ENCODE measurements at places on chromosomes 7 and 10.
A peak's percentile ranks its signal among the peaks of the same experiment; 100 is the strongest.

GRCh38 chr7:43825391-43825808, 43.9 kb downstream of the MRPS24 start:
- no peak for DNase-seq

DNA sequence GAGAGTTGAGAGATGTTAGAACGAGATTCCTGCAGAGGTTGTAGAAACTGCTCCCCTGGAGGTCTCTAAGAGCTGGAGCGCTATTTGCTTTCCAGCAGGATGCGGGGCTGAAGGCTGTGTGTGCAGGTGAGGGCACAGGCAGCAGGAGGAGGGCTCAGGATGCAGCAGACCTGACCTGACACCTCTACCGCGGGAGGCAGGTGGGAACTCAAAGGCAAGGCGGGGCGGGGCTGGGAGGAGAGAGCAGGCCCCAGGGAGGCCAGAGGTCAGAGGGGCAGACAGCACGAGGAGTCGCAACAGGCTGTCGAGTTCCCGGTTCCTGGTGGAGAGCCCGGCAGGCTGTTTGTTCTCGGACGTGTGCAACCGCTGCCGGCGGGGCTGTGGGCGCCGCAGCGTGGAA, 7.9 kb upstream of the CRTAC1 start:
- no peak for DNase-seq

DNA sequence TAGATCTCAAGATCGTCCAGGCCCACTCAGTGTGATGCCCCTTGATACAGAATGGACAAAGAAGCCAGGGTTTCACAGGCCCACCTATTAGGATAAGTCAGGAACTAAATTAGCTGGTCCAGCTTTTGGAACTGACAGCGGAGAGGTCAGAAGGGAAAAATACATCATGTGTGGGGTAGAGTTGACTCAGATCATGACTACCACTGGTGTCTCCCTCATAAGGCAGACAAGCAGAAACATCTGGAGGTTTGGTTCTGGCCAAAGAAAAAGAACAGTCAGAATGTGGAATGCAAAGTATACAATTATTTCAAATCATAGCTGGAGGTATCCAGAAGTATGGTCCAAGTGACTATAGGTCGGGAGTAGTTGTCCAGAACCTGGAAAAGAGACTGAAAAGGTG, 621.1 kb upstream of the CELF2 start:
- no peak for DNase-seq

- DNase-seq, result no peak
Observed at GRCh38 chr10:49564461-49565009, 25.6 kb upstream of the ERCC6 start.

GRCh38 chr7:125567686-125568085, 638.1 kb upstream of the POT1 start:
- DNase-seq, result no peak

DNA sequence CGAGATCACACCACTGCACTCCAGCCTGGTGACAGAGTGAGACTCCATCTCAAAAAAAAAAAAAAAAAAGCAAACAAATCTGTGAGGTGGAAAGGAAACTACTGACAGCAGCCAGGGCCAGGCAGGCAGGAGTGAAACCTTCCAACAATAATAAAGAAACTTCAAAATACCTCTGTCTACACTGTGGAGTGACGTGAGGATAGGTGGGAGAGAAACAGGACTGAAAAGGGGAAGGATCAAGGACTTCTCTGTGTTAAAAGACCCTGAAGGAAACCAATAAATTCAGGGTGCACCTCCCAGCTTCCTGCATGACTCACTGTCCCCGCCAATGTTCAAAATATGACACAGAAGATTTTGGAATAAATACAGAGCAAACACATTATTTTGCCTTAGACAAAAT, 82.9 kb downstream of the KIAA1549 start:
- peak; percentile 56 for DNase-seq

DNA sequence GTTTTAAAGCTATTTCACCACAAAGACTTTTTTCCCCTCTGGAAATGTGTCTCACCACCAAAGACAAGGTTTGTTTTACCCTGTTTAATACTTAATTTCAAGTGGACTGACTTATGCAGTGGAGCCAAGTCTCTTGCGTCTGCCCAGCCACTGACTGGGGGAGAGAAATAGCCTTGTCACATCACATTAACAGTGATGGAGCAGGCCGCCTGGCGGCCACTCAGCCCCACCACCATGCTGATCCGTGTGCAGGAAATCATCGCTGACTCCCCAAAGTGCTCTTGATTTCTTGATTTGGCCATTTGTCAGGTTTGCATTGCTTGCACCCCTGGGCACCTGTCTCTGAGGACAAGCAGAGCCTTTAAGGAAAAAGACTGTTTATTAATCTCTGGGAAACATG, 334.1 kb downstream of the GLRX3 start:
- no peak for DNase-seq

DNA sequence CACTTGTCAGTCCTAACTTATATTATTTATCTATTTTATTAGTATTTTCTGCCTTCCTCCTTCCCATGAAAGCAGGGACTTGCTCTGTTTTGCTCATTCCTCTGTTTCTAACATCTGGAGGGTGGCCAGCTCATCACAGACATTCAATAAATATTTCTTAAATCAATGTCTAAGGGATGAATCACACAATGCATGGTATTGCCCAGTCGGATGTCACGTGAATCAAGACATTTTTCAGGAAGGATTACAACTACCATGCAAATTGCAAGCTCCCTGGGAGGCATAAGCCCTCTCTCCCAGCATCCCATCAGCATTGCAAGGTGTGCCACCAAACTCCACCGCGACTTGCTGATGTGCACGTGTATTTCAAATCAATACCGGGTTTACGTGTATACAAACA, 146.6 kb upstream of the RNF32 start:
- DNase-seq, result no peak

- no peak for DNase-seq
Observed at GRCh38 chr7:144497282-144497681, 93.8 kb upstream of the NOBOX start.

DNA sequence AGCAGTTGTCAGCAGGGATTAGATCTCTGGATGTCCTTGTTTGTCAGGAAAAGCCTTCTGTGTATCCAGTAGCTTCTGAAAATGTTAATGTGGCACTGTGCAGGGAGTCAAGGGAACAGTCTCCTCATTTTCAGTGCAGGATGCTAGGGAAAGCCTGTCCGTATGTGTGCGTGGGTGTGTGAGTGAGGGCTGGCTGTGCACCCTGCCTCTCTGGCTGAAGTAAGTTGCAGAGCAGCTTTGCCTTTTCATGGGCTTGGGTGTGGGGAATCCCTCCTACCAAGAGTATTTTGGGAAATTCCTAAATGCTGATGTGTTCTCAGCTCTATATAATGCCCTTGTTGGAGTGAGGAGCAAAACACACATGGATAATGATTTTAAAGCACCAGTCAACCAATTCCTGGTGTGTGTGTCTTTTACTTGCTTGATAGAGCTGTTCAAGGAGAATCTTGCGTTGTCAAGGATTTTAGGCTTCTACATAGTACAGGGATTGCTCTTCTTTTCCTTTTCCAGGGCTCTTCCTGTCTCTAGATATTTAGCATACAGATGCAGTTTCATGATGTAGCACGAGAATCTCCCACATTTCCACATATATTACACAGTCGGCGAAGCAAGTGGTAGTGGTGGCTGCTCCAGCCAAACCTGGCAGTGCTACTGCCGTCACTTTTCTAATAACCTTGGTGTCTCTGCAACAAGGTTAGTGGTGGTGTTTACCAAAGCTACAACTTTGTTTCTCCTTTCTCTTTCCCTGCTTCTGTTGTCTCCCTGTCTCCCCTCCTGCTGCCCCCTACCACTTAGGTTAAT, 92.8 kb downstream of the MCU start:
- no peak for DNase-seq

DNA sequence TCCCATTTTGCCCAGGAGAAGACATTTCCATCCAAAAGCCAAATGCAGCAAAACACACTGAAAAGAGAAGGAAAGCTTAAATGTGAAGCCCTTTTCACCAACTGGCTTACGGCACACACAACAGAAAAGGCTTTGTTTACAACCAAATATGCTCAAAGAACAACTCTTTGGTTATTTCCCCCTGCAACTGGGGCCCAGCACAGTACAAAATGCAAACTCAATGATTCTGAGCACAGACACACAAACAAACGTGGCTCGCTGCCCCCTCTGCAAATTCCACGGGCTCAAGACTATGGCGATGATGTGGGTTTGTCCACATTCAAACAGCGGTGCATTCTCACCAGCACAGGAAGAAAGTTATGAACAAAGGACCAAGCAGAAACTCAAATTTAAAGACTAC, 5.3 kb downstream of the CPXM2 start:
- no peak for DNase-seq

DNA sequence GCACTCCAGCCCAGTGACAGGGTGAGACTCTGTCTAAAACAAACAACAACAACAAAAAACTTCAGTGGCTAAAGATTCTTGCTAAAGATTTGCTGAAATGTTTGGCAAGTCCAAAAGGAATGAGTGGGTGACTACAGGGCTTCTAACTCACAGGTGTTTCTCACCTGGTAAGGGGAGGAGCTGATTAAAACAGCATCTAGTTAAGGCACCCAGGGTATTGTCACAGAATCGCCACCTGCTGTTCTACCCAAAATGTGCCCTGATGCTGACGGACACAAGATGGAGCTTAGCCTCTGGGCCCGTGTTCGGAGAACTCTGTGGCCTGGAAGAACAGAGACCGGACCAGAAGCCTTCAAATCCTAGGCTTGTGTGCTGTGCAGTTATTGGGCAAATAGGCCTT, 336.0 kb upstream of the GALNT17 start:
- no peak for DNase-seq

DNA sequence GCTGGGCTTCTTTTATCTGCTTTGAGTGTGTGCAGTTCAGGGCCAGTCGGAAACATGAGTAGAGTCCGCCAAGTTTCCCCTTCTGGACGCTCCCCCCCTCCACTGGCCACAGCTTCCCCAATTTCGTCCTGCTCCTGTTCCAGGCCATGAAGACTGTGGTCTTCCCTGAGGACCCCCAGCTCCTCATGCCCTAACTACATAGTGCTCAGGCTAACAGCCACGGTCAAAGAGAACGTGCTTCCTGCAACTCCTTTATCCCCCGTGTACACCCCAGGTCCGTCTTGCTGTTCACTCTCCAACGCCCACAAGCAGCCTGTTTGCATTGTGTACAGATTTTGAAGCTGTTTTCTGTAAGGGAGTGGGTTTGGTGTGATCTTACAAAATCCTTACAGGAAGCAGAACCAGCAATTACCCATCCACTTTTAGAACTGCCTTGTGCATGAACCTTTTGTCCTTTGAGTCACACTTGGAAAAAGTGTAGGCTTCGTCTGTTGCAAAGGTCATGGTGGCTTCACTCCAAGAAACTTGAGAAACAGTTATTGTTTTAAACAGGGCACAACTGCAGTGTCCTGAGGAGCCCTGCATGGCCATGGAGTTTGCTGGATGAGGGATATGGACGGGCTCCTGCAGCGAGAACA, 77.0 kb upstream of the FAM20C start:
- DNase-seq, result no peak

Measured in activated CD4-positive, alpha-beta T cell treated with anti-CD3 and anti-CD28 coated beads for 36 hours (primary cell).